ENCODE measurements at places on chromosomes 4 and X.

DNA sequence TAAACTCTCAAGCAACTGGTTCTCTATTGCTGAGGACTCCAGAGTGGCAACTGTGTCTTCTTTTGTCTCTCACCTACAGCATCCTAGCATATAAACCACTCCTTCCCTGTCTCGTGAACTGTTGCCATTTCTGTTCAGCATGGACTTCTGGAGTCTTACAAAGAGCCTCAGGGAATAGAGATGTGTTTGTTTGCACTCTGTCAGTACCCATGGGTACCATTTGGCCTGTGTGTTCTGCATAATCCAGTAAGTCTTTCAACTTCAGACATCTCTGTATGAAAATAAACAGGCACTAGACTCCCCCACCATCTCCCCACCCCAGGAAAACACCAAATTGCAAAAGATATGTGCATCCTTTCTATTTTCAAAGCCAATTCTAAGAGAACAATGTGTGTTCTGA is 1351.6 kb upstream of the PABPC4L start:
- no peak for DNase-seq

DNA sequence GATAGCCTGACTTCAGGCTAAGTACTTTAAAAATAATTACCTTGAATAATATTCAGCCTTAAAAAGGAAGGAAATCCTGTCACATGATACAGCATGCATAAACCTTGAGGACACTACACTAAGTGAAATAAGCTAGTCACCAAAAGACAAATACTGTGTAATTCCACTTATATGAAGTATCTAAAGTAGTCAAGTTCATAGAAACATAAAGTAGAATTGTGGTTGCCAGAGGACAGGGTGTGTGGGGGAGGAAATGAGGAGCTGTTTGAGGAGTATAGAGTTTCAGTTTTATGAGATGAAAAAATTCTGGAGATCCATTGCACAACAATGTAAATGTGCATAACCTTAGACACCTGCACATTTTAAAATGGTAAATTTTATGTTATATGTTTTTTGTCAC is 5.6 kb upstream of the STPG2 start:
- DNase-seq, result no peak

GRCh38 chr4:89468602-89469001 is 161.0 kb upstream of the GPRIN3 start:
- DNase-seq, result no peak

DNA sequence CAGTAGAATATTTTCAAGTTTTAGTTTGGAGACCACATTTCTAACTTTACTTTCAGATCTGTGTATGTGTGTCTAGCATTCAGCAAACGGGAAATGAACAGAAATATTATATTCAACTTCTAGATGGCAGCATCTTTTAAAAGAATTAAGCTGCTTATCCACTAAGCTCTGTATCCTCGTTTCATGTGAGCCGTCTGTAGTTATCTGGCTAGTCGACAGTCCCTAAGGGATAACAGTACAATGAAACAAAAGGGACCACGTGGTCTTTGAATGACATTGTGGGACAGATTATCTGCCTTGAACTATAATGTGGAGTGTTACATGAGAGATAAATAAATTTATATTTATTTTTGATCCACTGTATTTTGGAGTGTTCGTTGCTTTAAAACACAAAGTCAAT is 35.8 kb upstream of the PRSS12 start:
- DNase-seq, result no peak

DNA sequence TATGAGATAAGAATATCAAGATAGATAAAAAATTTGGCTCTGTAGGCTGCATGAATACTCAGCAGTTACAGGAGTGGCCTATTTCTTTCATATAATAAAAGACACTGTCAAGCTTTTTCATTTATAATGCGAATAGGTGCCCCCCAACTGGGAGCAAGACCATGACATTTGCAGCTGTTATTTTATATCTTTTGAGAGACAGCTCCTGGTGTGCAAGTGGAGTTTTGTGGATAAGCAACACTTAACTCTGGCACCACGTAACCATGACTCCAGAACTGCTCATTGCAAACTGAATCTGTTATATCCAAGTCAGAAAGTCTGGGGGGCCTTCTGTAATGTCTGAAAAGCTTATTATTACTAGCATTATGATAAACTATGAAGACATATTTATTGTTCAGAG is 1372.4 kb downstream of the C4orf33 start:
- no peak for DNase-seq

DNA sequence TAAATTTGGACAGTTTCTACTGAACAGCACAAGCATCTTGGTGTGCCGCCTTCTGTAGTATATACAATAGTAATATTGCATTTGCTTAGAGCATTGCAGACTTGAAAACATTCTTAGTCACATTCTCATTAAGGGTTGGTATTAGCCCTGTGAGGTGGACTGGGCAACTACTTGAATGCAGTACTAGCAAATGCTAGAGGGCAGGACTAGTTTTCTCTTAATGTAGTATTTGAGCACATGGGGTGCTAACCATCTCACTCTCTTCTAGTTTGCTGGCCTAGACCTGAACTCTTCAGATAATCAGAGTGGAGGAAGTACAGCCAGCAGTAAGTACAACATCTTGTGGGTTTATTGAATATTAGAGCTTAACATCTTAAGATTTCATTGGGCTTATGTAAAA is 3.2 kb downstream of the DDX3X start:
- no peak for DNase-seq

All from activated CD8-positive, alpha-beta T cell treated with anti-CD3 and anti-CD28 coated beads for 36 hours (primary cell).